Subcutaneous adipose tissue (tissue), 4 donors: ENCODE measurements at places on chromosomes 5 and 9. TPM values are rescaled to one million over a fixed set of nuclear protein-coding genes. Genes with fewer than 3 reads are reported as not detected.

GABBR2 gene
- not detected for total RNA-seq

SPINK7 gene
- total RNA-seq = not detected

TCF7 gene
- 2.6 TPM for total RNA-seq

GABRG2 gene
- not detected for total RNA-seq

ACTBL2 gene
- not detected for total RNA-seq

DIPK1B gene
- total RNA-seq = 1.9 TPM

ECSCR gene
- 22.2 TPM for total RNA-seq
